Activated T-cell treated with anti-CD3 and anti-CD28 coated beads for 4 hours (primary cell): ENCODE measurements at places on chromosomes 13 and 19.

DNA sequence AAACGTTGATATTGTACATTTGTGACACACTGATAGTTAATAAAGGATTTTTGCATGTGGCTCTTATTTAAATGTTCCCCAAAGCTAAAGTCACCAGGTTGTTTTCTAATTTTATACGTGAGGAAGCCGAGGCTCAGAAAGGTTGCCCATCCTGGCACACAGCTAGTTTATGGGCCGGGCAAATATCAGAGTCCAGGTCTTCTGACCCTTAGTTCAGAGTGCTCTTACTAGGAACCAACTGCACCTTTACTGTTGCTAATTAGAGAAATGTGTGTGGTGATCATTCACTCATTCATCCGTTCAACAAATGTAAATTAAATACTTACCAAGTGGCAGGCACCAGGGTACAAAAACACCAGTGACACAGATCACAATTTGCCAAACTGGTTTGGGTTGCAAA lies 46.3 kb upstream of the RGCC start:
- DNase-seq, result no peak

GRCh38 chr19:17998827-17999150 lies 9.2 kb upstream of the ARRDC2 start:
- no peak for DNase-seq

- no peak for DNase-seq
Measured at GRCh38 chr13:32530841-32531253, 7.7 kb downstream of the N4BP2L2 start.

DNA sequence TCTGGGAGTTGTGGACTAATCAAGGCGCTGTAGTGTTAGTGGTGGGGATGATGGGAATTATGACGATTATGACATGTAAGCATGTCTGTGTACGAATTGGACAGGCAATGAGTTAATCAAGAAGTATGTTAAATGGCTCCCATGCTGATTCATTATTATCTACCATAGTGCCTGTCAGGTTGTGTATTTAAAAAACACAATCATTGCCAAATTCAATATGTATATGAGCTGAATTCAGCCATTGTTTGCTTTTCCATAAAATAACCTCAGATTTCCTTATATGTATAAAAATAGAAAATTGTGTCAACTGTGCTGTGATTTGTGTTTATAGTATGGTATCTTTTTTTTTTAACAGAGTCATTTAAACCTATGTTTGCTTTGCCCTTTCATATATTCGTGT lies 37.1 kb downstream of the PCCA start:
- DNase-seq, result no peak

- DNase-seq, result no peak
Measured at GRCh38 chr13:109211616-109212015, 574.8 kb downstream of the IRS2 start.

GRCh38 chr13:114081761-114082681 lies 50.4 kb downstream of the RASA3 start:
- no peak for DNase-seq

- DNase-seq, result no peak
Measured at GRCh38 chr13:112183532-112184090, 116.7 kb downstream of the SOX1 start.

- peak; percentile 46 for DNase-seq
Measured at GRCh38 chr19:45523642-45524256, 16.5 kb downstream of the VASP start.

- DNase-seq, result no peak
Measured at GRCh38 chr13:85074543-85075313, 724.5 kb downstream of the SLITRK6 start.

DNA sequence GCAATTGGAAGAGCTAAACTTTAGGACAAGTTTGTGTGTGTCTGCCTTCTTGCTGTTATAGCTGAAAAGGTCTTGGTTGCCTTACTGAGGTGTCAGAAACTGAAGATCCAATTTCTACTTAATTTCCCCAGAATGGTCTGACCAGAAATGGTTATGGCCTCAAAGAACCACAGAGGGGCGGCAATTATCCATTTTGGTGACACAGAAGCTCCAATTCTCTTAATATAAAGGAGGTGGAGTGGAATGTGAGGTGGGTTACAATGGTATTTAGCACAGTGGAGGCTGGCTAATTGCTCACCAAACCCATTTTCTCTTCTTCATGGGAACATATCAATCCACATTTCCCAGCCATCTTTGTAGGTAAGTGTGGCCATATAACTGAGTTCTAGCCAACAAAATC lies 1157.2 kb downstream of the OLFM4 start:
- no peak for DNase-seq

- no peak for DNase-seq
Measured at GRCh38 chr19:10682397-10683063, 18.7 kb upstream of the QTRT1 start.
